ELF-1 (cell line): ENCODE measurements at places on chromosomes 11 and 22.

GRCh38 chr11:62755086-62755615 lies 1.2 kb upstream of the ZBTB3 start:
- DNase-seq: no peak

- DNase-seq: no peak
These were observed 1.8 kb upstream of the SLC37A2 start for GRCh38 chr11:125061281-125061680.

GRCh38 chr22:44153710-44154109 lies 27.0 kb upstream of the PARVG start:
- no peak for DNase-seq

- DNase-seq: no peak
These were observed 23.6 kb upstream of the ALX4 start for GRCh38 chr11:44333271-44334218.

- DNase-seq: no peak
These were observed 18.9 kb downstream of the TOM1 start for GRCh38 chr22:35318346-35319215.

- no peak for DNase-seq
These were observed 86.4 kb downstream of the GGTLC2 start for GRCh38 chr22:22730655-22731373.

DNA sequence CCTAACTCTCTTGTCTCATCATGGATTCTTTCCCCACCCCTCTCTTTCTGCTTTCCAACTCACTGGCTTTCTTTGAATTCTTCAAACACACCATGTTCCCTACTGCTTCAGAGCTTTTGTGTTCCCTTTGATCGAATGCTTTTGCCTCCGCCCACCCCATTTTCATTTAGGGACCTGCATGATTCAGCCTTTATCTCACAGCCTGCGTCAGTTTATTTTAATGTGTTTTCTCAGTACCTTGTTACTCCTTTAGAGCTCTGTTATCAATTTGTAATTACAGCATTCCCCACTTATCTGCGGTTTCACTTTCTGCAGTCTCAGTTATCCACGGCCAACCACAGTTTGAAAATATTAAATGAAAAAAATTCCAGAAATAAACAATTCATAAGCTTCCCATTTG lies 451.3 kb downstream of the METTL15 start:
- DNase-seq: peak; percentile 62

- DNase-seq: no peak
These were observed 87.8 kb upstream of the NNMT start for GRCh38 chr11:114208377-114208776.
